ENCODE measurements at places on chromosomes 1 and 21.

DNA sequence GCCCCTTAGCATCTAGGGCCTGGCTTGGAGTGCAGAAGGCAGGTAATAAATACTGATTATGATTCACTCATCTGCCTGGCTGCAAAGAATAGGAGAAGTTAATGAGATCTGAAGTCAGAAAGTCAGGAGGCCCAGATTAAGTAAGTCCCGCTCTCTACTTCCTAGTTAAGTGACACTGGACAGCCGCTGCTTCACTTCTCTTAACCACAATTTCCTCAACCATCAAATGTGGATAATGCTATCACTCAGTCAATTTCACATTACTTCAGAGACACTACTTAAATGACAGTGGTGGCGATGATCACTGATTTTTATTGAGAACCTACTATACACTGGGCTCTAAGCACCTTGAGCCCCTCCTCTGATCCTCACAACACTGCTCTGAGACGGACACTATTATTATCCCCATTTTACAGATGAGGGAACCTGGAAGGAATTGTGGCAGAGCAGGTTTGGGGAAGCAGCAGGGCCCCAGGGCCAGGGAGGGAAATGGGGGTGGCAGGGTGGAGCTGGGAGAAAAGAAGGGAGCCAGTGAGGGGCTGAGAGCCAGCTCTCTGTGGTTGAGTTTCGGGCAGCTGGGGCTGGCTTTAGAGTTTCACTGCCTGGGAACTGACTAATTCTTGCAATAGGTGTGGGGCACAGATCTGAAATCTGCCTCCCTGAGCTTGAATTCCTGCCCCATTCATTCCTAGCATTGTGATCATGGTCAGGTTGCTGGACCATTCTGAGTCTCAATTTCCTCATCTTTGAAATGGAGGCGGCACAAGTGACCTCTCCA lies 2.4 kb upstream of the E2F2 start:
- peak; percentile 9 for DNase-seq

GRCh38 chr1:6474815-6475282 lies 8.9 kb upstream of the TNFRSF25 start:
- DNase-seq: no peak

GRCh38 chr21:31780944-31781343 lies 49.0 kb upstream of the SCAF4 start:
- DNase-seq: no peak

- no peak for DNase-seq
Measured at GRCh38 chr1:19120070-19120469, 90.0 kb downstream of the UBR4 start.

DNA sequence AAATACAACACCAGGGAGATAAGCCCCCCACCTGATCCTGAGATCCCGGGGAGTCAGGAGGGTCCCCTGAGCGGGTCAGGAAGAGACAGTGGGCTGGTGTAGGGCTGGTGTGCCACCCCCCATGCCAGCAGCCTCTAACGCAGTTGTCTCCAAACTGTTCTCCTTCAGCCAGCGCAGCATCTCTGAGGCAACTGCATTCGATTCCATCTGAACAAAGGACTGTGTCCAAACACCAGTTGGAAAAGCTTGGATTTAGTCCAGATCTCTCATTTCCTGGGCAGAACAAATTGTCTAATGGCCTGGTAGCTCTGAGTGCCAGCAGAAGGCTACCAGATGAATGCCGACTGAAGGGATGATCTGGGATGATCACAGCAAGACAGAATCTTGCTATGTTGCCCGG lies 44.1 kb upstream of the EIF4G3 start:
- DNase-seq: peak; percentile 19

DNA sequence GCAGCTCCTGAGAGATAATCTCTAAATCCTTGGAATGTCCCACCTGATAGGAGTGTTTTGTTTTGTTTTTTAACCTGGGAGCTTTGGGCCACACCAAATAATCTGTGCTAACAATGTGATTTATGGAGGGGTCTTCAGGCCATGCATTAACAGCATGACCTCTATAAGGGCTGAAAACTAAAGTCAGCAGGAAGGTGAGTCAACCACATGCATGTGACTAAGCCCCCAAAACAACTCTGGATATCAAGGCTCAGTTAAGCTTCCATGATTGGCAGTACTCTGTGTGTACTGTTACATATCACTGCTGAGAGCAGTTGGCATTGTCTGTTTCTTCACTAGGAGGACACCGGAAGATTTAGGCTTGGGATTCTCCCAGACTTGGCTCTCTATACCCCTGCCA lies 10.7 kb downstream of the AUNIP start:
- DNase-seq: no peak

GRCh38 chr1:198606020-198606438 lies 32.8 kb upstream of the PTPRC start:
- DNase-seq: no peak

GRCh38 chr1:243433737-243434370 lies 178.0 kb downstream of the SDCCAG8 start:
- no peak for DNase-seq

GRCh38 chr1:168452329-168452728 lies 91.5 kb downstream of the XCL2 start:
- DNase-seq: no peak

GRCh38 chr1:35637401-35637809 lies 3.9 kb downstream of the PSMB2 start:
- DNase-seq: no peak

GRCh38 chr1:46183079-46183847 lies 7.0 kb upstream of the P3R3URF start:
- DNase-seq: no peak

DNA sequence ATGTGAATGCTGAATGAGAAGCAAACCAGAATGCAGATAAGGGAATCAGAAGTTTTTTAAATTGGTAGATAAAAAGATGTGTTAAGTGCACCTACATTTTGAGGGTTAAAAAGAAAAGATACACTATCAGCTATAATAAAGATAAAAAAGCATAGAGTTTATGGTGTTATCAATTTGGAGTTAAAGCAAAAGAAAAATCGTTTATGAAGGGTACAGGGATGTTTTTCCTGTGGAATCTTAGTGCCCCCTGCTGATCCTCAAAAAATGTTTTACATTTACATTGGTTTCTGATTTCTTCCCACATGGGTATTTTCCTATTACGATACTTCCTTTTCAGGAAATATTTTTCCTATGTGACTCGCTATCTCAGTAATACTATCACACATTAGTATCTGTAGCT lies 293.5 kb downstream of the MRPL39 start:
- no peak for DNase-seq

- no peak for DNase-seq
Measured at GRCh38 chr1:91546876-91547275, 46.2 kb downstream of the CDC7 start.

DNA sequence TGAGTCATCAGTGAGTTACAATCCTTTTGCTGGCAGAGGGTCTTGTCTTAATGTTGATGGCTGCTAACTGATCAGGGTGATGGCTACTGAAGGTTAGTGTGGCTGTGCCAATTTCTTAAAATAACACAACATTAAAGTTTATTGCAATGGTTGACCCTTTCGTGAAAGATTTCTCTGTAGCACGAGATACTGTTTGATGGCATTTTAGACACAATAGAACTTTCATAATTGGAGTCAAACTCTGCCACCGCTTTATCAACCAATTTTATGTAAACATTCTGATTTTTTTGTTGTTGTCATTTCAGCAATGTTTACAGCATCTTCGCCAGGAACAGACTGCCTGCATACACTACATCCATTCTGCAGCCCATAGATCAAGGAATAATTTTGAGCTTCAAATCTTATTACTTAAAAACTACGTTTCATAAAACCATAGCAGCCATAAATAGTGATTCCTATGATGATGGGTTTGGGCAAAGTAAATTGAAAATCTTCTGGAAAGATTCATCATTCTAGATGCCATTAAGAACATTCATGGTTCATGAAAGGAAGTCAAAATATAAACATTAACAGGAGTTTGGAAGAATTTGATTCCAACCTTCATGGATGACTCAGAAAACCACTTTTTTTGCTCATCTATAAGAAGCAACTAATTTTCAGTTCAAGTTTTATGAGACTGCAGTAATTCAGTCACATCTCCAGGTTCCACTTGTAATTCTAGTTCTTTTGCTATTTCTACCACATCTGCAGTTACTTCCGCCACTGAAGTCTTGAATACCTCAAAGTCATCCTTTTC lies 85.9 kb downstream of the TYW3 start:
- no peak for DNase-seq

DNA sequence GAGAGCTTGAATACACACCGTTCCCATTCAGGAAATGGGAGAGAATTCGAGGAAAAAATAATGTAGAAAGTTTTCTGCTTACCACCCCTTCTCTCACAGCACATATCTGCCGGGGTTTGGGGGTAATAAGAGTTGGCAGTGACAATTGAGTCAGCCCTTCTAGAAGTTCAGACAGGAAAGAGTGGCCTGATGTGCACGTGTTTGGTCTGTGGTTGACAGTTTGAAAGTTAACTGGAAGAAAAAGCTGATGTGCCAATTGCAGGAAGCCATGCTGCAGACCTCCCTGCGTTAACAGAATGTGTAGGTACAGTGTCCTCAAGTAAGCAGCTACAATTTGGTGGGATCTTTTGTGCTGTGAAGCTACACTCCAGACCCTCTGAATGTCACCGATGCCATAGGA lies 50.9 kb downstream of the DHX9 start:
- no peak for DNase-seq

- no peak for DNase-seq
Measured at GRCh38 chr1:178629252-178630154, 95.5 kb upstream of the RALGPS2 start.

GRCh38 chr1:179794669-179795068 lies 51.6 kb downstream of the FAM163A start:
- DNase-seq: no peak

GRCh38 chr1:40845895-40846294 lies 16.3 kb downstream of the CITED4 start:
- DNase-seq: no peak

DNA sequence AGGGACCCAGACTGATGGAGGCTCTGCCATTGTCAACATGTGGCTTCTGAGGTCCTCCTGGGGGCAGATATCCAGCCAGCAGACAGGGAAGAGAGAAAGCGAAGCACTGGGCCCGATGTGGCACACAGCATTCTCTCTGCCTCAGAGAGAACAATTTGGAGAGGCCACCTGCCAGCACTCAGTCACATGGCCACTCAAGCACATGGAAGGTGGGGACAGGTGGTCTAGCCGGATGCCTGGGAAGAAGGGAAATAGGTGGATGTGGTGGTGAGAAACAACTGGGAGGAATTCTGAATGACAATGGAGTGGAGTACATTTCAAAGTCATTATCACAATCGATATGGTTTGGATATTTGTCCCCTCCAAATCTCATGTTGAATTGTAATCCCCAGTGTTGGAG lies 109.0 kb downstream of the UBE2U start:
- DNase-seq: no peak

GRCh38 chr1:153698020-153698922 lies 19.8 kb downstream of the NPR1 start:
- no peak for DNase-seq

- no peak for DNase-seq
Measured at GRCh38 chr1:182476625-182477024, 26.7 kb downstream of the RGSL1 start.

GRCh38 chr1:214075999-214076707 lies 88.4 kb downstream of the PROX1 start:
- DNase-seq: no peak

DNA sequence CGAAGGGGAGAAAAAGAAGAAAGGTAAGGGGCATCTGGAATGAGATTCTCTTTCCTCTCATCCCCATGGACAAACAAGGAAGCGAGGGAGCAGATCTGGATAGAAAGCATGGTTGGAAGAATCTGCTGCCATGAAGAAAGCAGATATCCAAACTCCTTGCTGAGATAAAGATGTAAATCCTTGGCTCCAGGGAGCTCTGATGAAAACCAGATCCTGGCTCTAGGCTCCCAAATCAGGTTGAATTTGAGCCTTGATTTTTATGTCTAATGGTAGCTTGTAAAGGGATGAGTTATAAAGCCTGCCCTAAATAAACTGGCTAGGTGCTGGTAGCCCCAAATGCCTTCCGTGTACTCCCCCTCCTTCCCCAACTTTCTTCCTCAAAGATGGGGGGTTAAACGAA lies 64.1 kb upstream of the LAX1 start:
- DNase-seq: no peak

DNA sequence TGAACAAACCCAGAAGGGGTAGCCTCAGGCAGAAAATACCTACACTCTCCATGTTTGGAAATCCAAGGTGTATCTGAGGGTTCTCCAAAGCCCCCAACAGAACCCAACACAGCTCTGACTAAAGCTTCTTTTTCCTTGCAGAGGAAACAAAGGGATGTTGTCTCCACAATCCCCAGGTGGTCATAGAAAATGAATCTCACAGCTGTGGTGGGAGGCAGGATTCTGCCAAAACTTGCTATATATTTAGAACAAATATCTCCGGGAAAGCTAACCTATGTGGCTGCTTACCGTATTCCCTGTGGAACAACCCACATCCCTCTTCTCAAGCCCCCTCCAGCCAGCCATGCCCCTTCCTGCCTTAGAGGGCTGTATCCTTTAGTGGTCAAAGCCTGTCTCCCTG lies 406.1 kb downstream of the PRDM2 start:
- no peak for DNase-seq

All from substantia nigra (tissue), 51 donors.